ENCODE measurements at places on chromosomes 1 and 21.

DNA sequence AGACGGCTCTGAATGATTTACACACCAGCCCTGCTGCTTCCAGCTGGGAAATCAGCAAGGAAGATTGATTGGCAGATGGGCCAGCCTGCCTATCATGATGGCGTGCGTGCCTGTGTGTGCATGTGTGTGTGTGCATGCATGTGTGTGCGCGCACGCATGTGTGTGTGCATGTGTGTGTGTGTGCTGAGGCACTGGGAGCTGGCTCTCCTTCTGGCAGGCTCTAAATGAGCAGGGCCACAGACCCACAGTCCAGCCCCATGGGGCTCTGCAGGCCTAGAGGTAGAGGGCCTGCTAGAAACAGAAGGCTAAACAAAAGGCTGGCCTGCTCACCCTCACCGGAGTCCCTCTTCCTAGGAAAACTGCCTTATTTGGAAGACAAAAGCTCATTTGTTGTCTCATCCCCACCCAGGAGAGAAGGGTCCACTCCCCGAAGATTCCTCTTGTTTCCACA lies 6.0 kb downstream of the KLHDC8A start:
- DNase-seq, result no peak

- DNase-seq, result no peak
These were observed 27.4 kb downstream of the AKNAD1 start for GRCh38 chr1:108829498-108829916.

- no peak for DNase-seq
These were observed 417.9 kb downstream of the PTBP2 start for GRCh38 chr1:97139512-97139911.

DNA sequence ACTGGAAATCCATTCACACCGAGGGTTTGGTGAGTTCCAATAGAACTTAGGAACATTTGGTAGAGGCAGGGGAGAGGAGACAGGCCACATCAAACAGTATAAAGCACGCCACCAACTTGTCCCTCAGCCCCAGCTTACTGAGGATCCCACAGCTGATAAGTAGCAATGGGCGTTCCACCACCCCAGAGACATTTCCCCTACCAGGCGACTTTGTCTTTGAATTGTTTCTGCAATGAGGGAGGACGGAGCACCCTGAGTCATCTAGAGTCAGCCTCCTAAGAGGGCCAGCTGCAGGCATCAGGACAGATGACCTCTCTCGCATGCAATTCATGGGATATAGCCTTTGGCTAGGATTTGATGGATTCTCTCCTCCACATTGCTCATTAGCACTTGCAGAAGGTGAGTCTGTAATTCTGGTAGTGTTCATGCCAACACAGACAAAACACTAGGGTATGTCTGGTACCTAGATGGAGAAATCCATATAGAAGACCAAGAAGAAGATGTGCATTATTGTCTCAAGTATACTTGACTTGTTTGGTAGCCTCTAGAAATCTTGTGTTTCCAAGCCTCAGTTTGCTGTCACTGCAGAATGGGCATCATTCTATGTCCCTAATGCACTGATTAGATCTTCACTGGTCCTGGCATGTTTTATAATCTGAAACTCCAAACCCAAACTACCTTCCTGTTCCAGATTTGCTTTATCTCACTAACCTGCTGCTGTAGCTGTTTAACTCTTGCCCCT lies 69.0 kb downstream of the RRAGC start:
- DNase-seq, result no peak

GRCh38 chr1:89912073-89912472 lies 82.8 kb upstream of the ZNF326 start:
- no peak for DNase-seq
